ENCODE measurements at places on chromosomes 6 and 20.
A peak's percentile ranks its signal among the peaks of the same experiment; 100 is the strongest.

GRCh38 chr20:15339264-15339663 lies 1001.9 kb upstream of the FLRT3 start:
- no peak for DNase-seq

GRCh38 chr20:50953196-50953595 lies 5.1 kb downstream of the DPM1 start:
- DNase-seq: no peak

DNA sequence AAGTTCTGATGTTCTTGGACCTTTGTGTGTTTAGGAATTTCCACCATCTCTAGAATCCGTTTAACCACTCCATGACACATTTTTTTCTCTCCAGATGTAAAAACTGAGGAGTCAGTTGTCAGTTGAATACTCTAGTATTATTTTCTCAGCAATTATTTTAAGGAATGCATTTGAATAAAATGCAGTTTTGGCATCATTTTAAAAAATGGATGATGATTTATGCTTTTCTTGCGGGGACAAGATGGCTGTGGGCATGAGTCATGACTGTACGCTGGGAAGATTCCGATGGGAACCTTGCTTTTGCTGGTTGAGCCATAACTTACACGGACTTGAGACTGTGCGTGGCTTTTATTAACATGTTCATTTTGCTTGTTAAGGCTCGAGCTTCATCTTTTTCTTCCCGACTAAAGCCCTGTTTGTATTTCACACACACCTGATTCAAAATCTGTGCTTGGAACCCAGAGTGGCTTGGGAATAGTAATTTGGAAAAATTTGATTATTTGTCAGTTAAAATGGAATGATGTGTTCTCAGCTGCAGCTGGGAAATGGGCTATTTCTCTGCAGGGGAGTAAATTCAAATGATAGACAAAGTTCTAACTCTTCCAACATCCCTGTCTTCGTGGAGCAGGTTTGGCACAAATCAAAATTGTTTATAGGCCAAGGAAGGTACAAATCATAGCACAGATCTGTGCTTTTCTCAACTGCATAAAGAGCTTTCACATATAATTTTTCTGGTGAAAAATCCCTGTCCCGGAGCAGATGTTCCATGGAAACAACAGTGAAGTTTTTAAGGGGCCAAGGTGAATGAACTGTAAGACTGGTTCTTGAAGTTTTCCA lies 470.5 kb upstream of the JAG1 start:
- DNase-seq: no peak

GRCh38 chr20:10927011-10927583 lies 253.3 kb upstream of the JAG1 start:
- DNase-seq: no peak

DNA sequence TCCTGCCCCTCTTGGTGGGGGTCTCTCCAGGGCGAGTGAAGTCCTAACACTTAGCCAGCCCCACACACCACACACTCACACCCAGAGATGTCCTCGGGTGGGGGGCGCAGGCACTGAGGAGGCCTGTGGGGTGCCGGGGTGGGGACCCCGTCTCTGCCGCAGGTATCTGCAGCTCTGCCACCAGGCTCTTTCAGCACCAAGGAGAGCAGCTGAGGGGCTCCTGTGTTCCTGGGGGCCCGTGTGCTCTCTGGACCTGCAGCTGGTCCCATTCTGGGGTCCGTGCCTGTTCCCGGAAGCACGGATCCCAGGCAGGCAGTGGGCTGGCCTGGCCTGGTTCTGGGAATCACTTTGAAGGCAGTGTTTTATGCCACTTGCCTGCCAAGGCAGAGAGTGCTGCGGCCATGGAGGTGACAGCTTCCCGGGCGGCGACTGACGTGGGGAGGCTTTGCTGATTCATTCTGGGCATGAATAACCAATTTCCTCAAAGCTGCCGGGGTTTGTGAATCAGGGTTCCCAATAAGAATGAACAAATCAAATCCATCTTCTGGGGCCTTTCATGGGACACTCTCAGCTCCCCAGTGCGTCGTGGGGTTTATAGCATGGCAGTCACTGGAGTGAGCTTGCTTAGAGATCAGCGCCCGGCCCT lies 54.4 kb upstream of the SLCO4A1 start:
- no peak for DNase-seq

DNA sequence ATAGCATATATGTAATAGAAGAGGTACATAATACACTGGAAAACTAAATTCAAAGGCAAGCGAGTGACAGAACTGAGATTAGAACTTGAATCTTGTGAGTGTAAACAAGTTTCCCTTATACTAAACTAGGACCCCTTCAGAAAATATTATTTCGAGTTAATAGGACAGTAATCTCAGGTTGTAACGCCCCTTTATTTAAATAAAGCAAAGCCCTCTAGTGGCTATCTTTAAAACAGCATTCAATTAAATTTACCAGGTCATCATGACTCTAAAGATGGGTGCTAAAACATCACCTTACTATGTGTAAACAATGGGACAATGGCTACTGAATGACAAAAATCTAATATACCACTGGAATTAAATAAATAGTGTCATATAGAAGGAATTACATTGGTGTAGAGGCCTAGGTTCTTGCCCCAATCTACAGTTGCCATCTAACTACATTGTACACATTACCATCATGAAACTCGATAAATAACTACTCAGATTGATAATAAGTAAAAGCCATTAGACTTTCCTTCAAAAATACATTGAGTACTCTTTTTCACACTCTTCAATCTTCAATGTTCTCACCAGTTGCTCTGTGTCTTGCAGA lies 255.4 kb upstream of the IRAK1BP1 start:
- no peak for DNase-seq

- no peak for DNase-seq
Measured at GRCh38 chr20:19344341-19344740, 131.9 kb downstream of the SLC24A3 start.

- no peak for DNase-seq
Measured at GRCh38 chr6:3359101-3359752, 97.6 kb downstream of the SLC22A23 start.

DNA sequence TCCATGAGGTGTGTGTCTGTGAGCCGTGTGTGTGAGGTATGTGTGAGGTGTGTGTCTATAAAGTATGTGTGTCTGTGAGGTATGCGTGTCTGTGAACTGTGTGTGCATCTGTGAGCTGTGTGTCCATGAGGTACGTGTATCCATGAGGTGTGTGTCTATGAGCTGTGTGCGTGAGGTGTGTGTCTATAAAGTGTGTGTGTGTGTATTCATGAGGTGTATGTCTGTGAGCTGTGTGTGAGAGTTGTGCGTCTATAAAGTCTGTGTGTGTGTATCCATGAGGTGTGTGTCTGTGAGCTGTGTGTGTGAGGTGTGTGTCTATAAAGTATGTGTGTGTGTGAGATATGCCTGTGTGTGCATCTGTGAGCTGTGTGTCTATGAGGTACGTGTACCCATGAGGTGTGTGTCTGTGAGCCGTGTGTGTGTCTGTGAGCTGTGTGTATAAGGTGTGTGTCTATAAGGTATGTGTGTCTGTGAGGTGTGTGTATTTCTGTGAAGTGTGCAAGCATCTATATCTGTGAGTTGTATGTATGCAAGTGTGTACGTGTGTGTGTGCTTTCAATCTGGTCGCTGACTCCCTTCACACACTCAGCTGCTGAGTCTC lies 91.9 kb upstream of the FOXP4 start:
- DNase-seq: no peak

DNA sequence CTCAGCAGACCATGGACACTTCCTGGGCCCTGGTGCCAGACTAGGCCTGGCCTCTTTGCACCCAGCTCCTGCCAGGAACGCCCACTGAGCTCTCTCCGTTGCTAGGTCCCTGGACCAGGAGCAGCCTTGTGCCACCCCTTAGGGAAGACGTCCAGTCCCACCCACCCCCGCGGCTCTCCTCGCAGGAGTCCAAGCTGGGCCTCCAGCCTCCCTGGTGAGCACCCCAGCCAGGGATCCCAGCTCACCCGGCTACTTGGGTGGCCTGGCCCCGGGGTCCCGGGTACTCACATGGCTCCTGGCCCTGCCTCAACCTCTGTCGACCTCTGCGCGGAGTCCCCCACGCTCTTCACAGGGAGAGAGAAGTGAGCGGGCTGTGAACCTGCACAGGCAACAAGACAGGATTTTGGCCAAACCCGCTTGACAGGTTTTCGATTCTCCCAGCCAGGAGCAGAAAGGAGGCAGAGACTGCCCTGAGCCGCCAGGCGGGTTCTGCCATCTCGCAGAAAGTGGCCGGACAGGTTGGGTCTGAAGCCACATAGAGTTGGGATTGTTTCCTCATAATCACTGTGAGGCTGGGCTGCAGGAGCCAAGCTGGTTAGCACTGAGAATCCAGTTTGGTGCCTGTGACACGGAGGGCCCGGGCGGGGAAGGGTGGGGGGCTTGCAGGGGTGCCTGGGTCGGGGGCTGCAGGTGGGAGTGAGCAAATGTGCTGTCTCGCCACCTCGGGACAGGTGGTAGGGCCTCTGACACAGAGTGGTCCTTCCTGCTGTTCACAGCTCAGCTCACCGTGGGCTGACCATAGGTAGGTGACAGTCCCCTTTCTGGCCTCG lies at the start of gene RBBP8NL:
Gene RBBP8NL, minus strand, starts transcription at position 368 of the 830 bp plus-strand sequence. CDS start 7,892 bp downstream, outside the sequence.
- no peak for DNase-seq

DNA sequence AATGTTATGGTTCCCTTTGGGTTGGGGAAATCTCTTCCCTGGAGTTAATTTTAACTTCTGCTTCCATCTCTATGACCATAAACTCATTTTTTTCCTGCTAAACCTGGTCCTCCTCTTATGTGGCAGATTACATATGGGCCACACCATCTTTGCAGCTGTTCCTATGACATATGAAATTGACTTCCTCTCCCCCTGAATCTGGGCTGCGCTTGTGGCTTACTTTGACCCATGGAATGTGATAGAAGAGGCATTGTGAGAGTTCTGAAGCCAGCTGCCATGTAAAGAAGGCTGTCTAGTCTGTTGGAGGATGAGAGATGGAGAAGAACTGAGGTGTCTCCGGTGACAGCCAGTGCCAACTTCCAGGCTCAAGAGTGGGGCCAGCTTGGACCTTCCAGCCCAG lies 100.1 kb downstream of the CDC5L start:
- no peak for DNase-seq

GRCh38 chr6:73519926-73520687 lies 725 bp downstream of the EEF1A1 start:
- DNase-seq: peak; percentile 83

DNA sequence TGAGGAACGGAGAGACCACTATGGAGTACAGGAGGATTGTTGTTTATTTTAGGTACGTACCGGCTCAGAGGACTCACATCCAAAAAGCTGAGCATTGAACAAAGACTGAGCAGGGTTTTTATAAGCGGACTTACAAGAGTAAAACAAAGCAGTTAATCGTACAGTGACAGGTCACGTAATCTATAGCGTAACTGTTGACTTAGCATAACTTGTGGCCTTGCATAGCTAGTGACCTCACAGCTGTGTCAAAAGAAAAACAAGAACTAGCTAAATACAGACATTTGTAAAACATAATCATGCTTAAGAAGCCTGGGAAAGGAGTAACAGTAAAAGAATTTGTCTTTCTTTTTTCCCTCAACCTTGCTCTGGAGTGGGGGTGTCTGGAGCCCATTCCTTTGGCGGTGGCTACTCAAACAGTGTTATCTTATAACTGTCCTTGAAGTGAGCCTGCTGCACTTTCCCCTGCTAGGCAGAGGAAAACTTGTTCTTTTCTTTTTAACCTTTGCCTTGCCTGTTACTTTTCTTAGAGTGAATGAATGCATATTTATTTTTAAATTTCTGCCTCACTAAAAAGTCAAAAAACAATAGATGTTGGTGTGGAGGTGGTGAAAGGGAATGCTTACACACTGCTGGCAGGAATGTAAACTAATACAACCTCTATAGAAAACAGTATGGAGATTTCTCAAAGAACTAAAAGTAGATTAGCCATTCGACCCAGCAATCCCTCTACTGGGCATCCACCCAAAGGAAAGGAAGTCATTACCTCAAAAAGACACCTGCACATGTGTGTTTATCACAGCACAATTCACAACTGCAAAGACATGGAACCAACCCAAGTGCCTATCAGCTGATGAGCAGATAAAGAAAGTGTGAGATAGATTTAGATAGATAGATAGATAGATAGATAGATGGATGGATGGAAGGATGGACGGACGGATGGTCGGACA lies 109.0 kb downstream of the TAF4 start:
- no peak for DNase-seq

DNA sequence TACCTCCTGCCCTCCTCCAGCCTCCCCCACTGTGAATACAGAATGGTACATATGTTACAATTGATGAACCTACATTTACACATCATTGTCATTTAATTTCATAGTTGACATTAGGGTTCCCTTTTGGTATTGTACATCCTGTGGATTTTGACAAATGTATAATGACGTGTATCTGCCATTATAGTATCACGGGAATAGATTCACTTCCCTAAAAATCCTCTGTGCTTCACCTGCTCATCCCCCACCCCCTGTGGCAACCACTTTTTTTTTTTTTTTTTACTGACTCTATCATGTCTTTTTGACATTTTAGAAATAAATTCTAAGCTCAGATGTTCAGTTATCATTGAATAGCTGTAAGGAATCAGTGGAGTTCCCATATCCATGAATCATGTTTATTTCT lies 30.4 kb downstream of the HECA start:
- no peak for DNase-seq

- DNase-seq: no peak
Measured at GRCh38 chr20:52226370-52226769, 34.8 kb upstream of the ZFP64 start.

- no peak for DNase-seq
Measured at GRCh38 chr6:121733234-121733633, 297.8 kb downstream of the GJA1 start.

DNA sequence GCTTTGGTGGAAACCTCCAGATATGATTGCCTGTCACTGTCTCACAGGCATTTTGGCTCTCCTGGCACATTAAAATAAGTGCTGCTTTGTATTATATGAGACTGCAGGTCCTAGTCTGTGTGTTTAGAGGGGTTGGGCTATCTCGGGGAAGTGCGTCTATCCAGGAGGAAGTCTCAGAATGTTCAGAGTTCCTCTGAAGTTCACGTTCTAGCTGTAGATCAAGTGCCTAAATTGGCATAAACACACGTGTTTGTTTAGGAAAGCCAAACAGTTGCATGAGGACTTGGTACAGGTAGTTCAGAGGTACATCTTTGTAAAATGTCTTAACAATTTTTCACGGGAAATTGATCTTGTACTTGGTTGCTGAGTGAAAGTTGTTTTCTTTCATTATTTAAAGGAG lies 36.4 kb upstream of the SLC22A1 start:
- no peak for DNase-seq

- DNase-seq: no peak
Measured at GRCh38 chr6:45822873-45823272, 192.8 kb downstream of the CLIC5 start.

DNA sequence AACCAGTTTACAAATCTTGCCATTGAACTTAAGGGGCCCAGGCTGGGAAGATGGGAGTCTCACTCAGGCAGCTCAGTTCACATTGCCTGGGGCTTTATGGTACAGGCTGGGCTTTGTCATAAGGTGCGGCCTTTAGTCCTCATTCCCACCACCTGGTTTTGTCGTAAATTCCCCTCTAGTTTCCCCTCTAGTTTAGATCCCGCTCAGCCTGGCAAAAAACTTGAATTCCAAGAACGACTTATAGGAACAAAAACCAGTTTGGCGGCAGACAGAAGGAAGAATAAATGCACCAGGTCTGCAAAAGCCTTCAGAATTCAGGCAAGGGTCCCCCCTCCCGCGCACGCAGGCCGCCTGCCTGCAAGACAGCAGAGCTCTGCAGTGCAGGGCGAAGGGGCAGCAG lies 4.1 kb downstream of the BMP7 start:
- DNase-seq: no peak
